ENCODE measurements at places on chromosomes 7 and 10.
A peak's percentile ranks its signal among the peaks of the same experiment; 100 is the strongest.

GRCh38 chr7:142851919-142852318, 3.0 kb upstream of the EPHB6 start:
- no peak for DNase-seq

- no peak for DNase-seq
These were observed 350.7 kb downstream of the ELMO1 start for GRCh38 chr7:37097983-37098382.

DNA sequence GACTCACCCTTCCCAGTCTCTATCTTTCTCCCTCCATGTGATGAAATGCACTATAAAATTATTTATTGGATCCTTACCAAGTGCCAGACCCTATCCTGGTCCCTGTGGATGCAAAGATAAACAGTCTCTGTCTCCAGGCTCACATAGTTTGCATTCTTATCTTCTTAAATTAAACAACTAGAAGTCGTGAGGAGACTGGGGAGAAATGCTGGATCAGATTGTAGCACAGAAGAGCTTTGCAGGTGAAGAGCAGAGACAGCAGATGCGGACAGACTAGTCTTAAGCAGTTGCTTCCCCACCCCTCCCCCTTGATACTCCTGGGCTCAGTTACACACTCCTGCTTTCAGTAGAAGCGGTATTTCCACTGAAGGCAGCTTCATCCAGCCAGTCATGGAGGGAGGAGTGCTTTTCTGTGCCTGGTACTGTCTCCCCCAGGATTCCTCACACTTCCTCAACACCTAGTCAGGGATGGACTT, 20.8 kb upstream of the CDK1 start:
- no peak for DNase-seq

DNA sequence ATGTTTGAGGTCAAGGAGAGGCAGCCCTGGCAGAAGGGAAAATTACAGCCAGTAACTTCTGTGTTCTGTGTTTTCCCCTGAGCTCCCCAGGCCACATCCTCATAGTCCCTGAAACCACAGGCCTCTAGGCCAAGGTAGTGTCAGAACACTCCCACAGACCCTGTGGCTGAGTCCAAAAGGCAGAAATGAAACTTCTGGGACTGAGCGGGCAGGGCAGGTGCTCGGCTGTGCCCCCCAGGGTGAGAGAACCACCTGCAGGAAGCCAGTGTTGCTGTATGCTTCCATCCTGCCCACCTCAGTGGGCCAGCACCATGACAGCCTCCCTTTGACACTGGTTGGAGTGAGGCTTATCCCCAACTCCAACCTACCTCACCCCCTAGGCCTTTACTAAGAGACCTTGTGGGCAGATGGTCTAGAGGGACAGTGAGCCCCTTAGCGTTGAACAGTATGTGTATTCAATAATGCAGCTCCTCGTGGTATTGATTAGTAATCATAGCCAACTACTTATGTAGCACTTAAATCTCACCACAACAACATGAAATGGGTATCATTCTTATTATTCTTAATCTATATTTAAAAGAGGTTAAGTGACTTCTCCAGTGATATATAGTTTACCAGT, 30.3 kb downstream of the PIK3CG start:
- DNase-seq = peak; percentile 77

- DNase-seq = peak; percentile 83
These were observed 161.8 kb upstream of the CACNA2D1 start for GRCh38 chr7:82605247-82605864.

DNA sequence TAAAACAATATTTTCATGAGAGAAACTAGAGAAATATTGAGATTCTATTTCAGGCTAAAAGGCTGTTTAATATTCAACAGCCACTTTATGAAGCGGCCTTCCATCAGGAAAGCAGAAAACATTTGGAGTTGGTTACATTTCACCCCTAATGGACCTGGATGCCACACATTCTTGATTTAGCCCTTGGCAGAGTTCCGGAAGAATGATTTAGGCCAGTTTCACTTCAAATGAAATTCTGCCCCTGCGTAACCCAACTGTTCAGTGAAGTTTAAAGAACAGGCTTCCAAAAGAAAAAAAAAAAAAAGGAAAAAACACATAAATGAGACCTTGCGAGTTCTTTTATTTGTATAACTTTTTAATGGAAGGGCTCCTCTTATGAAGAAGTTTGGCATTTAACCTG, 239.2 kb upstream of the AKR1E2 start:
- DNase-seq = no peak

- DNase-seq = no peak
These were observed 643 bp downstream of the SMO start for GRCh38 chr7:129188892-129189660.

- no peak for DNase-seq
These were observed 88.9 kb upstream of the MKX start for GRCh38 chr10:27834476-27834875.

Data from Kasumi-1 (cell line).